ENCODE measurements at places on chromosomes 1 and 21. TPM values are rescaled to one million over a fixed set of nuclear protein-coding genes. Genes with fewer than 3 reads are reported as not detected.

Gene CACNA1S
- total RNA-seq = not detected

Gene DNAJC6
- total RNA-seq = 5.2 TPM

Gene ANXA9
- total RNA-seq = not detected

Gene PRDM16
- total RNA-seq = not detected

Gene TRIM45
- total RNA-seq = 3.3 TPM
